Mononuclear cell (primary cell): ENCODE measurements at places on chromosomes 12 and 14. TPM values are rescaled to one million over a fixed set of nuclear protein-coding genes. Genes with fewer than 3 reads are reported as not detected.

Gene TAS2R46
- total RNA-seq, result 6.5 TPM

Gene CLEC7A
- 177 TPM for total RNA-seq

Gene SIRT4
- 0.10 TPM for total RNA-seq

Gene CRIP1
- 88.2 TPM for total RNA-seq

Gene BIN2
- 211 TPM for total RNA-seq

Gene CLEC4E
- 25.6 TPM for total RNA-seq

Gene INHBE
- total RNA-seq, result not detected

Gene TCL1B
- total RNA-seq, result 0.21 TPM

Gene KLRD1
- total RNA-seq, result 34.0 TPM

Gene HOTAIR
- not detected for total RNA-seq

Gene CHD8
- 99.9 TPM for total RNA-seq

Gene SSTR1
- not detected for total RNA-seq

Gene SLC24A4
- 6.7 TPM for total RNA-seq

Gene IL22
- not detected for total RNA-seq

Gene TAMALIN
- 122 TPM for total RNA-seq

Gene GPN3
- total RNA-seq, result 3.6 TPM

Gene HIF1A
- total RNA-seq, result 972 TPM

Gene TAS2R8
- 0.21 TPM for total RNA-seq

Gene ADAM21
- not detected for total RNA-seq

Gene KRT79
- total RNA-seq, result not detected

Gene PAX9
- total RNA-seq, result not detected

Gene LMBR1L
- total RNA-seq, result 133 TPM

Gene PLEKHG7
- total RNA-seq, result 0.42 TPM

Gene POTEM
- not detected for total RNA-seq

Gene EML1
- under 0.01 TPM for total RNA-seq
